Activated CD4-positive, alpha-beta T cell treated with anti-CD3 and anti-CD28 coated beads, Interleukin-2, amount 10 ng/mL, durations not matched to agents 7 days and 5 days (primary cell): ENCODE measurements at places on chromosomes 2 and 18.

DNA sequence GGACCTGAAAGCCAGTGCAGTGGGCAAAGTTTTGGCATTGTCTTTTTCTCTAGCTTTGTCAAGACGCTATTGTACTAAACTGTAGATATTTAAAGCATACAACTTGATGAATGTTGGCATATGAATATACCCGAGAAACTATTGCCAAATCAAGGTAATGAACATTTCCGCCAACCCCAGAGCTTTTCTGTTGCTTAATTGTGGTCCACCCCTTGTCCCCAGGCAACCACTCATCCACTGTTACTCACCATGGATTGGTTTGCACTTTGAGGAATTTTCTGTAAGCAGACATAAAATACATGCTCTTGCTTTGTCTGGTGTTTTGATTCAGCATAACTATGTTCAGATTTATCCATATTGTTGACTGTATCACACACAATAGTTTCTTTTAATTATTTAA, 688.4 kb downstream of the ADCYAP1 start:
- DNase-seq = no peak

GRCh38 chr2:191220671-191221070, 24.5 kb upstream of the MYO1B start:
- no peak for DNase-seq

DNA sequence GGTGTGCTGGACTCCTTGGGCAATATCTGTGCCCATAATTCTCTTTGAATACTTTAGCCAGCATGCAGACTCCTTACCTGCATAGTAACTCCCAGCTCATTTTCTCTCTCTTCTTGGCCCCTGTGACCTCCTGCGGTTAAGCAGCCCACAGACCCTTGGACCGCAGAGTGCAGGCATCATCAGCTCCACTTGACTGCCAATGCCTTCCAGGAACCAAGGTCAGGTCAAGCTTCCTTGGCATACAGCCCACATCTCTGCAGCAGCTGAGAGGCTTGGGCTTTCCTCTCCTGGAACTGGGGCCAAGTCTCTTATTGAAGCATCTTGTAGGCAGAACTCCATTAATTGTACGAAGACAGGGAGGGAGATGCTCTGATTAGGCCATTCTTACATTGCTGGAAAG, 130.1 kb upstream of the PIEZO2 start:
- DNase-seq = no peak

DNA sequence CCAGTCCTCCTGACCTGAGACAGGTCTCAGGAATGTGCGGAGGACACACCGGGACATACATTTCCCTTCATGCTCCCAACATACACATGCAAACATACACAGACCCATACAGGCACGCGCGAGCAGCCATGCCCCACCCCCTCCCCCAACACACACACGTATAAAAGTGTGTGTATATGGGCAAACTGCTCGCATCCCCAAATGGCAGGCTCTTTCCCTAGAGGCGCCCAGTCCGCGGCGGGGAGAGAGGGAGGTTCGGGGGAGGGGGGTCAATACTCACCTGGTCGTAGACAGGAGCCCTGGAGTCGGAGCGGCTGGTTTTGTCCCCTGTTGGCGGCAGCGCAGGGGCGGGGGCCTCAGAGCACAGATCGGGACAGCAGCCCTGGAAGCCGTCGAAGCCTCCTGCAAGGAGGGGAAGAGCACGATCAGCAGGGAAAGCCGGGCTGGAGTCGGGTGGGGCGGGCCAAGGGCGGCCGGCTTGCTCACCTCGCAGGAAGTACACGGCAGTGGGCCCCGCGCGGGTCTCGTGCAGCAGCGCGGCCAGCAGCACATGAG, 682 bp downstream of the DUSP2 start:
- peak; percentile 38 for DNase-seq

GRCh38 chr2:234747833-234748559, 203.8 kb upstream of the SH3BP4 start:
- DNase-seq = no peak

DNA sequence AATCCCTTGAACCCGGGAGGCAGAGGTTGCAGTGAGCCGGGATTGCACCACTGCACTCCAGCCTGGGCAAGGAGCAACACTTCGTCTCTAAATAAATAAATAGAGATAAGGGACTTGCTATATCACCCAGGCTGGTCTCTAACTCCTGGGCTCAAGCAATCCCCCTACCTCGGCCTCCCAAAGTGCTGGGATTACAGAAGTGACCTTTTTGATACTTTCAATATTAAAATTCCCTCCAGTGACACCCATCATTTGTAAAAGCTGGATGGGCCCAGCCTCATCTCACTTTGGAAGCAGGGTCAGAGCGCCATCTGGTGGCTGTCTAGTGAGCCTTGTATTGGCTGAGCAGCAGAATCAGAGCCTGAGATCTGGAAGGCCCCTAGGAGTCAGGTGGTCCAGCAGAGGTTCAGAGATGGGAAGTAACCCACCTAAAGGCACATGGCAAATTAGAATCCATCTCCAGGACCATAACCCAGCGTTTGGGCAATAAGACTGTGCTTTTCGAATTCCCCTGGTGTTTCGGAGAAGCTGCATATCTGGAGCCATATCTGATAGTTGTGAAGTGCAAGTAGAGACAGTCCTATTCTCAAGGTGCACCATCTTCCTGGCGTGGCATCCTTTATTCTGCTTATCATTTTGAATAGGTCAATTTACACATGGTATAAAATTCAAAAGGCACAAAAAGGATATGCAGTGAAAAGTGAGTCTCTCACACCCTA, 18.3 kb upstream of the SLC35F6 start:
- peak; percentile 86 for DNase-seq

GRCh38 chr18:47163241-47163640, 12.9 kb downstream of the IER3IP1 start:
- DNase-seq = no peak

- DNase-seq = peak; percentile 47
Measured at GRCh38 chr2:25825238-25825637, 53.0 kb downstream of the ASXL2 start.

DNA sequence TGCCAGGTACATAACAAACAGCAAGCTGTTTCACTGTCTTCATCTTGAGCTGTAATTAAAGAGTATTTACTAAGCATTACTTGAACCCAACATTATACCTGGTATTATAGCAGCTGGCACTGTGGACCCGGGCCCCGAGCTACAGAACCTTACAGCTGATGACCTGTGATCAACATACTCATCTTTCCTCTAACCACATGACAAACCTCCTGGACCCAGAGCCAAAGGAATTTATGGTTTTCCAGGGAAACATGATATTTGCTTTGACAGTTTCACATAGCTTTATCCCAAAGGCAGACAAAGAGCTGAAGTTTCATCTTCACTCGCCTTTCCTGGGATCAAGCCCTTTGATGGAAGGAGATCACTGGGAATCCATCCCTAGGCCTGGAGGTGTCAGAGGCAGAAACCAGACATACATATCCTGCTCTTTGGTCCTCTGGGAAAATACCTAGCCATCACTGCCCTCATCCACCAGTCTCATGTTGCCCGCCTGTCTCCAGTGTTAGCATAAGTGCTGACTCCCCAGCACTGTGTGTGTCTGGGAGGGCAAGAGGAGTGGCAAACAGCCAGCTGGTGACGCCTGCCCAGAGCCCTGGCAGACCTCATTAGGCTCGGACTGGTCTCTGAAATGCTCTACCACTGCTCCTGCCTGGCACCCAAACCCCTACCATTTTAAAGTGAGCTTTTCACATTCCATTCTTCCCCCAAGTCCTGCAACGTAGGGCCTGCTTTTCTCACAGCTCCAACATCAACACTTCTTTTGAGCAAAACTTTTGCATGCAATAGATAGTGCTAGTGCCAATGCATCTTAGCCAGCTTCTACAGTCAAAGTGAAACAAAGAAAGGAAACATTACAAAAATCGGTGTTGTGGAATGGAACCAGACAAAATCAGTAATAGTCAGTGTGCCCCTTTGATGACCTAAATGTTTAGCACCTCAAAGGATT, 138.8 kb upstream of the CTAGE1 start:
- DNase-seq = no peak

GRCh38 chr2:110783196-110783873, 51.0 kb downstream of the ACOXL start:
- DNase-seq = no peak

GRCh38 chr2:212538305-212539071, at the start of gene ERBB4:
ERBB4 (minus strand) TSS chr2:212538802; CDS start chr2:212538530, 272 bp downstream.
- DNase-seq = no peak

DNA sequence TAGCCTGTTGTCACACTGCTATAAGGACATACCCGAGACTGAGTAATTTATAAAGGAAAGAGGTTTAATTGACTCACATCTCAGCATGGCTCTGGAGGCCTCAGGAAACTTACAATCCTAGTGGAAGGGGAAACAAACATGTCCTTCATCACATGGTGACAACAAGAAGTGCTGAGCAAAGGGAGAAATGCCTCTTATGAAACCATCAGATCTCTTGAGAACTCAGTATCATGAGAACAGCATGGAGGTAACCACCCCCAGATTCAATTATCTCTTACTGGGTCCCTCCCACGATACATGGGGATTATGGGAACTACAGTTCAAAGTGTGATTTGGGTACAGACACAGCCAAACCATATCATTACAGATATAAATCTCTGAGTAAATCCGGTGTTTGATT, 148.7 kb downstream of the PRPF40A start:
- DNase-seq = no peak

- peak; percentile 29 for DNase-seq
Measured at GRCh38 chr2:111662771-111663470, 221.1 kb downstream of the ANAPC1 start.

DNA sequence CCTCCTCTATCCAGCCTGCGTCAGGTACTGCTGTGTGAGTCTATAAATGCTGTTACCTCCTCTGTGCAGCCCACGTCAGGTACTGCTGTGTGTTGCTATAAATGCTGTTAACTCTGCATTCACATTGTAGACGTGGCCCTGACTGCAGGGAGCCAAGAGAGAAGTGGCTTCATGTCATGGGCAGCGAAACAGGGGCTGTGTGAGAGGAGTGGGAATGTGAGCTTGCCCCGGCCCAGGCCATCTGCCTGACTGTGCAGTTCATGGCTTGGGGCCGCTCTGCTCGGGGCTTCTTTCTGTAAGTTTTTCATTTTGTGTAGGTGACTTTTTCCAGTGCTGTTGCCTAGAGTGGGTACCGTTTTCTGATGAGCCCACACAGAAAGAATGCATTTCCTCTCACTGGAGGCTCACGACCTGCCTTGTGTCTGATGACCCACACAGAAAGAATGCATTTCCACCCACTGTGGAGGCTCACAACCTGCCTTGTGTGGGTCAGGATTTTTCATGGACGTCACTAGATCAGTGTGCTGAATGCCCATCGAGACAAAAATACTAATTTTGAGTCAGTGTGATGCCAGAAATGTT, 104.5 kb downstream of the SNTG2 start:
- no peak for DNase-seq

GRCh38 chr18:74760436-74760835, 162.8 kb downstream of the ZNF407 start:
- DNase-seq = no peak

DNA sequence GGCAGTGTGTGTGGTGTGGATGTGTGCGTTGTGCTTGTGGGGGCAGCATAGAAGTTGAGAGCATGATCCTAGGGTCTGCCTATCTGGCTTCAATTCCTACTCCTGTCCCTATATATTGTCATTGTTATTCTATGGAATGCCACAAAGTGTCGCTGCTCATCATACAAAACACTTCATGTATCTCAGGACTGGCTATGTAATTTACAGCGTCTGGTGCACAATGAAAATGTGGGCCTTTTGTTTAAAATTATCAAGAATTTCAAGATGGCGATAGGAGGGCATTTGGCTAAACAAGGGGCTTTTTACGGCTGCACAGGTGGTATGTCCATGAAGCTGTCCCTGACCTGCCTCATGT, 3.4 kb downstream of the SERPINB2 start:
- DNase-seq = no peak

DNA sequence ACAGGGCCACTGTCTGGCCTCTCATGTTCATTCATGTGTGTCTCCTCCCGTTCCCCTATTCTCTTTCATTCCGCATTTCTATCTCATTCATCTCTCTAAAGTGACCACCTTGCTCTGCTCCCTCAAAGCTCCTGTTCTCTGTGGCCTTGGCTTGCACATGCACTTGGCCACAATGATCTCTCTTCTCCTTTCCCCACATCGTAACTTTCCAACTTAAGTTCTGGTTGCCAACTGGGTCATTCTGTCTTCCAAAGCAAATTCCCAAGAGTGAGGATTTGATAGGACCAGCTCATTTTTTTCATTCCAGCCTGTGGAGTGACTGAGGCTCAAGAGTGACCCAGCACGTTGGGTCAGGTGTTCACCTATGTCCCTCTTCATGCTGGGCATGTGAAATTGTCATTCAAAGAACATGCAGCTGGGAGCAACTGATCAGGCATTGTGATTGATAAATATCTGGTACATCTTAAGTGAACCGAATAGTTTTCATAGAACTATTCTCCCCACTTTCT, 14.3 kb upstream of the ITGA6 start:
- no peak for DNase-seq
